NCI-H1694 (cell line): ENCODE measurements at places on chromosomes 3 and 15.
A peak's percentile ranks its signal among the peaks of the same experiment; 100 is the strongest.

- DNase-seq: no peak
Observed at GRCh38 chr3:13709706-13710105, 160.8 kb downstream of the FBLN2 start.

DNA sequence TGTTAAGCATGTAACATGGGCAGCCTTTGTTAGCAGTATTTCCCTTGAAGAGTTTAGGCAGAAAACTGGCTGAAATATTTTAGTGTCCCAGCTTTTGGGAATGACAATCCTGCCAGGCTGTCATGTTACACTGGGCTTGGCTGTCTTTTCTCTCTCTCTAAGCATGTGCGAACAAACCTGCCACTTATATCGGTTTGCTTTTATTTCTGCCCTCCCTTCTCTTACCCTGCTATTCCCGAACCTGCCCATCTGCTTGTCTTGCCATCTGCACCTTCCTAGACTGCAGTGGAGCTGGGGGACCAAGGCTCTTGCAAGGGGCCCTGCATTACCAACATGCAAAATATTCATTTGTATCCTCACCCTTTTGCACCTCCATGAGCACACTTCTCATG, 339.6 kb downstream of the EPHB1 start:
- DNase-seq: peak; percentile 13

- no peak for DNase-seq
Observed at GRCh38 chr3:112056451-112056929, 22.0 kb downstream of the TMPRSS7 start.

- DNase-seq: no peak
Observed at GRCh38 chr15:73389971-73390544, 21.3 kb upstream of the HCN4 start.

- DNase-seq: no peak
Observed at GRCh38 chr3:185630182-185630622, 44.1 kb downstream of the SENP2 start.

GRCh38 chr3:44883213-44883955, 9.0 kb downstream of the TGM4 start:
- DNase-seq: no peak

GRCh38 chr3:32018757-32019564, 37.4 kb downstream of the ZNF860 start:
- peak; percentile 6 for DNase-seq

DNA sequence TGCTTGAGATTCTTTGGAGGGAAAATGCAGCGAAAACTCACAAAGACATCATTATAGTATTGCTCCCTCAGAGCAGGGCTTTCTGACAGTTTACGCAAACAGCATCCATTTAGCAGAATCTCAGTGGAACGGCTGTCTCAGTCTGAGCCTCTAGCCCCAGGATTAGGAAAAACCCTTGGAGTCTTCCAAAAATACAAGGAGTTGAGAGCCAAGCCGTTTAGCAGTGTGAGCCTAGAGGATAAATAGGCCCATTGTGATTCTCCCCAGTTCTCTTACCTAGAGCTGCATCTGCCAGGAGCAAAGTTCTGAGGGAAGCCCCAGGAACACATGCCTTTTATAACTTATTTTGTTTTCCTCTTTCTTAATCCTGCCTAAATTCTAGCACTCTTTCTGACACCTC, 359.6 kb downstream of the NTRK3 start:
- no peak for DNase-seq

DNA sequence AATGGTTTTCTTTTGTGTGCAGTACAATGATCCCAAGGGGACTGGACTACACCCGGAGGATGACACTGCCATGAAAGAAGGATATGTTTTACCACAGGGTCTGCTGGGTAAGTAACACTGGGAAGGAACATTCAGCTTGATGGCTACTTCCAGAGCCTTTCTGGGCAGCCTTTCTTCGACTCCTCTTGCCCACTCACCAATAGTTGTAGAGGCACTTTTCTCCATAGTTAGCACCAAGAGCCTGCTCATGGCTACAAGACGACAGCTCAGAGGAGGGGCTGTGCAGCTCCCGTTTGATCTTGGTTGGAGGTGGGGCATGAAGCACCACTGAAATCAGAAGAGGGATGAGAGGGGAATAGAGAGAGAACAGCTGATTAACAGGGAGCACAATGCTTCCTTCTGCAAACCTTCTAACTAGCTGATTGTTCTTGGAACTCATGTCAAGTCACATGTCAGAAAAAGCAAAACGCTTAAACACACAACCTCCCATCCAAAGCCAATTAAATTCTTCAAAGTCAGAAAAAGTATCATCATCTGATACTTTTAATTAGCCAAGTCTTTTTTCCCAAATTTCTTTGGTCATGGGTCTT, 27.9 kb downstream of the ETV5 start:
- no peak for DNase-seq

- no peak for DNase-seq
Observed at GRCh38 chr3:87270908-87271700, 5.3 kb downstream of the POU1F1 start.

GRCh38 chr15:99433026-99433756, 132.6 kb upstream of the MEF2A start:
- DNase-seq: no peak

DNA sequence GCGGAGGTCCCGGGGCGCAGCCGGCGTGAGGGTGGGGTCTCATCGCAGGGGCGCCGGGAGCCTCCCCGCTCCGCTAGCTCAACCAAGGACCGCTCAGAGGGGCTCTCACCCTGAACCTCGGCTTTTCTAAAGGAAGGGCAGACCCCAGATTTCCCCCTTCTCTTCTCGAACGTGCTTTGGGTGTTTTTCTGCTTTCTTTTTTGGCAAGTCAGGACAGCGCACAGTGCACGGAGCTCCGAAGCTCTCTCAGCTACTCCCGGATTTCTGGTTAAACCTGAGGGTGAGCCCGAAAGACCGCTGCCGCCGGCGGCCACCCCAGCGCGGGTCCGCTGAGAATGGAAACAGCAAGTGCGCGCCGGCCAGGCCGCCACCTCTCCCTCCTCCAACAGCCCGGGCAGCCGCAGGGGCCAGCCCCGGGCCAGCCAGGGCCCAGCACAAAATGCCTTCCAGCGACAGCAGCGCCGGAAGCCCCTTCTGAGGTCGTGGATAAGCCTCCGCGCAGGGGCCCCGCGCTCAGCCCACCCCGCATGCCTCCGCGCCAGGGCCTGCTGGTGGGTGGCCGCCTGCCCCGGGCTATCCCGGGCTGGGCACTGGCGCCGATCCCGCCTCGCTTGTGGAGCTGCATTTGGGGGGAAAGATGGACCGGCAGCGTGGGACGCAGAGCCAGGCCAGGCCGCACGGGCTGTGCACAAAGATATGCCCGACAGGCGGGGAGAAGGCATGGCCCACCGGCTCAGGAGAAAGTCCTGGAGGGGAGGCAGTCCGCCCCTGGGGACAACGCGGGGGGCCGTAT, 8.2 kb upstream of the OCA2 start:
- no peak for DNase-seq

DNA sequence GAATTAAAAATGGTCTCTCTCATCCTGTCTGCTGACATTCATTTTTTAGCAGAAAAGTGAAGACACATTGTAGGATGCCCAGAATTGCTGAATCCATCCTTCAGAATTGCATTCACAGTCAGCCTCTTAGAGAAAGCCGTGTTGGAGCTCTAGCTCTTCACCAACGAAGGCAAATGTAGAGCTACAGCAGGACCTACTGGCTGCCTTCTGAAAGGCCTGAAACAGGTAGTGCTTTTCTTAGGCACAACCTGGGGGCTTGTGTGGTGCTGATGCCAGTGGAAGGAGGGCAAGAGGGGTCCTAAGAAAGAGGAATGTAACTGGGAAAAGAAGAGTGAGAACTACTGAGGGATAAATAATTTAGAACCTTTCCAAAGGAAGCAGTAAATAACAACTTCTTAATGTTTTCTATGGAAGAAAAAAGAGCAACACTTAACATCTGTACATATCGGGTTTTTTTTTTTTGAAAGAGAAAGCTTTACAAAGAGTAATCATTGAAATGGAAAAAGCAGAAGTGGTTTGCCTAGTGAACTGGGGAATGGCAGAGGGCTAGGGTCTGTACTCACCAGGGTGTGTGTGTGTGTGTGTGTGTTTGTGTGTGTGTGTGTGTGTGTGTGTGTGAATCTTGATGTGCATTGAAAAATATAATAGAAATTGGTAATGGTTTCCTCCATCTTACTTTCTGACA, 297.8 kb downstream of the SATB1 start:
- no peak for DNase-seq

- DNase-seq: no peak
Observed at GRCh38 chr3:57958642-57959422, 49.4 kb upstream of the FLNB start.

GRCh38 chr15:24954783-24955530, at the start of the genes SNRPN and SNURF:
TSS of gene SNRPN (plus strand) at chr15:24954987. CDS start at chr15:24974454, 19,467 bp downstream.
TSS of gene SNURF (plus strand) at chr15:24954987. CDS start at chr15:24955049, 62 bp downstream.
- peak; percentile 20 for DNase-seq

DNA sequence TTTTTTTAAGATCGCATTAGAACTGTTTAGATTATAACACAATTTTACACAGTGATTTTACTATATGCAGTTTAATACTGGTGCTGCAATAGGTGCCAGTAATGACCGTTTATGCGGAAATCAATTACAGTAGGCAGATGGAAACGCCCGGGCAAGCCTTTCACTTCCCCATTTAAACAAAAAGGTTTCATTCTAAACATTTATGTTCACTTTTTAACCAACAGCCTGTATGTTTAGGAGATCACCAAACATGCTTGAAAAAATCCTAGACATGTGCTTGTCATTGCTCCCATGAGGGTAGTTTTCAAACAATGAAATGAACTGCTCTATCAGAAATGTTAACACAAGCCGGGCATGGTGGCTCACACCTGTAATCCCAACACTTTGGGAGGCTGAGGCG, 2.7 kb downstream of the BNIP2 start:
- DNase-seq: no peak

DNA sequence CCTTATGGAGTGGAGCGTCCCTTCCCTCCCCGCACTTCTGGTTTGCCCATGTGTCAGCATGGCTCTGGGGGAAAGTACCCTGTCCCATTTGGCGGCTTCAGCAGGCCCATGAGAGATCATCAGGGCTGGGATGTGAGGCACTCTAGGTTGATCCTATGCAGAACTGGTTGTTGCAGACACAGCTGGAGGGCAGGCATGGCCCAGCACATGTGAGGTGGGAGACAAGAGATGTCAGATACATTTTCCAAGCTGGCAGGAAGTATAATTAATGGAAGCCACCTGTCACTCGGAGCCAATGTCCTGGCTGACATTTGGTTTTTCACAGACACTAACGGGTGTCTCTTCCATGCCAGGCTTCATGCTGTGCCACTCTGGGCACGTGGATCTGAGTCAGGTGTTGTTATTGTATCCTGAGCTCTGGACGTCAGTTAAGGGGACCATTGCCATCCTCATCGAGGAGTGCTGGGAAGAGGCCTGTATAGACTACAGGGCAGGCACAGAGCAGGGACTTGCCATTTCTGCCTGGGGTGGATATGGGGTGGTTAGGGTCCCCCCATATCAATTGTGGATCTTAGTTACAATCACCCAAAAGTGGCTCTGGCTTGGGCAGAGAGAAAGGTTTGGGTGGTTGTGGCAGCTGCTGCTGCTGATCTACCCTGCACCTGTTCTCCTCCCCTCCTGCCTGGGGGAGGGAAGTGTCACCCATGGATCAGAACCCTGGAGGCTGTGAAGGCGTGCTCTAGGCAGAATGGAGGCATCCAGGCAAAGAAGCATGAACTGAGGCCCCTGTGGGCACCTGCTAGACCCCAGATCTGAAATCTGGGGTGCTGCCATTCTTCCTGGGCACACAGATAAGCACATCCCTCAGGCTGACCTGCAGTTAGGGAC, 140.7 kb downstream of the FBLN2 start:
- no peak for DNase-seq

DNA sequence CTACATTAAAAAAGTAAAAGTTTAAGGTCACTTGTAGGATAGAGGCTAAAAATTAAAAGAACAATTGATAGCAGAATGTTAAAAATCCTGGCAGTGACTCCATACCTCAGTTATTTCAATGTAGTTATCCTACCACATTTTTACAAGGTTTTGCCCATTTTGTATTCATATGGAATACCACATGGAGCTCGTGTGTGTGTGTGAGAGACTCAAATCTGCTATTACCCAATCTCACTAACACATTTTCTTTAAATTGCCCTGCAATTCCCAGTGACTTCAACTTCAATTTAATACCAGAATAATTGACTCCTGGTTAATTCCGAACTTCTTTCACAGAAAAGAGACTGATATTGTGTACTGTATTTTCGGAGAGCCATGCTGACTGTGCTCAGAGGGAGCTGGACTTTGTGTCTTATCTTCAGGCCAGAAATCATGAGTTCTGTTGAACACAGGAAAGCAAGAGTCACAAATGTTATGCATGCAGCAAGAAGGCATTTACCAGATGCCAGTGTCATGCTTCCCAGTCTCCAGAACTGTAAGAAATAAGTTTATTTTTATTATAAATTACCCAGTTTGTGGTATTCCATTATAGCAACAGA, 529.0 kb upstream of the NECTIN3 start:
- DNase-seq: no peak

DNA sequence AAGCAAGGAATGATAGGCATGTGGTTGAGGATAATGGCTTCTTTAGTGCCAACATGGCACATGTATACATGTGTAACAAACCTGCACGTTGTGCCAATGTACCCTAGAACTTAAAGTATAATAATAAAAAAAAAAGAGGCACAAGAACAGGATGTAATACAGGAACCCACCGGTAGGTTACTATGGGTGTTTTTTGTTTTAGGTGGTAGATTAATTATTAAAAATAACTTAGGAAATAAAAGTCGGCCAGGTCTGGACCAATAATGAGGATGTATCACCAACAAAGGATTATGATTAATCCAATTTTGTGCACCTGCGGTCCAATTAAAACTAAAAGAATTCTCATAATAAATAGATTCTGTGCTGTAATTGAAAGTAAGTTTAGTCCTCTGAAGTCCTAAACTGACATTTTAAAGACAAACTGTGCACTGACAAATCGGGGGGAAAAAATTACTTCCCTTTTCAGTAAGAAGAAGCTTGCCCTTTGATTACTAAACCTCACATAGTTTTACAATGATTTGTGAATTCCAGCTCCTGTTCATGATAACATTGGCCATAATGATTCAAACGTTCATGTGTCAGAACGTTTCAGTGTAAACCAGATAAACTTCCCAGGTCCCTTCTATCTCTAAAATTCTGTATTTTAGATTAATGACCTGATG, 62.2 kb downstream of the CASR start:
- no peak for DNase-seq

- DNase-seq: no peak
Observed at GRCh38 chr3:44416031-44417030, 61.1 kb downstream of the ZNF445 start.

DNA sequence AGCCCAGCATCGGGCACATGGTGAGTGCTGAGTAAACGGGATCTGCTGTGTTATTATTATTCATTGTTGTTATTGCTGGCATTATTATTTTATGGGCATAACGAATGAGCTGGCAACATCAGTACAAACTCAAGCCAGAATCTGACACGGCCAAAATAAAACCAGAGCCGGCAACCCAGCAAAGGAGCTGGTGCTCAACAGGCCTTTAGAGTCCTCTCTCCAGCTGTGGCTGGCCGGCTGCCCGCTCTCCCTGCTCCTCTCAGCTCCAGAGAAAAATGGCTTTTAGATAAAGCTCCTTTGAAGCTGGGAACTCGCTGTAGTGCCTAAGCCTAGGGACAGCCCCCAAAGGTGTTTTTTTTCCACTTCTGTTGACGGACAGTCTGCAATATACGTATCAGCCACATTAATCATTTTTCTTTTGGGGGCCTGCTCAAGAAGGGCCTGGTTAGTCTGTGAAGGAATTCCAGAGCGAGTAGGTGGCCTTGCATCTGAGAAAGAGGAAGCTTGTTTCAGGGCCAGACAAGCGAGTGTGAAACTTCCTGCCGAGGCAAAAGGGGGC, 193.9 kb upstream of the UBE2E1 start:
- DNase-seq: no peak
